HFF-Myc (cell line): ENCODE measurements at places on chromosomes 5 and 9.
A peak's percentile ranks its signal among the peaks of the same experiment; 100 is the strongest.

- DNase-seq, result no peak
Observed at GRCh38 chr9:118395415-118395814, 691.2 kb downstream of the TLR4 start.

DNA sequence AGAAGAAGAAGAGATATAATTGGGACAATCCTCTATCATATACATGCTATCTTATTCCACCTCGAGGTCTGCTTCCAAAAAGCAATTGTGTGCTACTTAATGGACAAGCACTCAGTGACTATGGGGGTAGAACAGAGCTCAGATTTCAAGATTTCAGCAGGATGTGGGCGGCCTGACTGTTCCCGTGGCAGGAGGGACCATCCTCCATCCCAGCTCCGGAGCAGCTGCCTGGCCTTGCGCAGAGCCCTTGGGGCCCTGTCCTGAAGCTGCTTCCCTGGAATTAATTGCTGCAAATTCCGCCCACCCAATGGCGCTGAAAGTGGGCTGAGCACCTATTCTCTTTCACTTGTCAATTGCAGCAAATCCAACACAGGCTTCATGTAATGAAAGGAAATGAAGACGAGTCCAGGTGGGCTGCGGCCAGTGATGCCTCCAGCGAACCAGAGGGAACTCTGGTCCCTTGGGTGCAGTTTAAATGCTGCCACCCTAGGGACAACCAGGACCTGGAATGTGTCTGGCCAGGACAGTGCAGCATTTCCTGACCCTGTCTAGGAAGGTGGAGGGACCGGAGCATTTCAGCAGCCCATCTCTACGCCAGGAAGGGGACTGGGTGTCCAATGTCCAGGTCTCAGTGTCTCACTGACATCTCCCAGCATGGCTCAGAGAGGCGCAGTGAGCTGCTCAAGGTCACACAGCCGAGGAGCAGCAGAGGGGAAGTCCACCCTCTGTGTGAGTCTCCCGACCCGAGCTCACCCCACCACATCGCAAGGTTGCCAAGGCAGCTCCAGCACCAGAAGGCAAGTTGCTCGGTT lies 50.5 kb upstream of the FCN1 start:
- peak; percentile 21 for DNase-seq

DNA sequence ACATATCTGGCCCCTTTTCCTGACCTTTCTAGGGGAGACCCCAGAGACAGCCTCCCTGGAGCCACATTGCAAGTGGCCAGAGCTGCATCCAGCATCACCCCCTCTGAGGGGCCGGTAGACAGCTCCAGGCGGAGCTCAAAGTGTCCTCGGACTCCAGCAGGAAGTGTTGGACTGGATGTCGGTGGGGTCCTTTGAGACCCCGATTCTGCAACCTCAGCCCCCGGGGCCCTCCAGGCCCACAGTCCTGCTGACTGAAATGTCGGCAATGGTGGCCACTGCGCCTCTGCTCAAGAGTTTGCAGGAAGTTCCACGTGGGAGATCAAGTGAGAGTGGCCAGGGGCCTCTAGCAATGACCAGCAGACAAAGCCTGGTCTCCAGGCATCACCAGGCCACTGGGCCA lies 115.9 kb upstream of the FOXD4L5 start:
- DNase-seq, result no peak

GRCh38 chr5:9394221-9394620 lies 151.7 kb downstream of the SEMA5A start:
- no peak for DNase-seq

DNA sequence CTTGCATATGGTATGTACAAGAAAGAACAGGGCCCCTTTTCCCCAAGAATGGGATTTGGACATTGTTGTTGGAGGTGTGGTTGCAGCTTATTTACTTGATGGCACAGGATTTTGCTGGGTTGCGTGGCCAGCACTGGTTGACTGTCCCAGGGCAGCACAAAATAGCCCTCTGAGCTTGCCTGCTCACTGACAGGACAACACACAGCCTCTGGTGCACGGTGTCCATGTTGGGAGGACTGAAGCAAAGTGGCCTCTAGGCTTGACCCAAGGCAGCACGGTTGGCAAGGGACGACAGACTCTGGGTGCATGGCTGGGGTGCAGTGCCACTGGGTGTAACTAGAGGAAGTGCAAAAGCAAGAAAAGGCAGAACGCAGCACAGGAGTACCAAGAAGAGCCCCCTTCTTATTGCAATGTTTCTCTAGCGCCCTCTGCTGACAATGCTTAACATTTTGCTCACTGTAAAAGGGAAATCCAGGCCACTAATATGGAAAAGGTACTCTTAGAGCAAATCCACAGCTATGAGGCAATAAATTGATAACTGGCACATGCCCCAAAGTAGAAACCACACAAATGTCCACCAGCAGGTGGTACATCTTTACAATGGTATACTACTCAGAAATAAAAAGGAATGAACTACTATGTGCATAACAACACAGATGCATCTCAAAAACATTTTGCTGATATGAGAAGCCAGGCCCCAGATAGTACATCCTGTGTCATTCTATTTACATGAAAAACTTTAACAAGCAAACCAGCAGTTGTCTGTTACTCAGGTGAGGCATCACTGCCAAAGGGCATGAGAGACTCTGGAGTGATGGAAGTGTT lies 47.4 kb upstream of the BARX1 start:
- DNase-seq, result peak; percentile 33

GRCh38 chr5:4924577-4924976 lies 215.6 kb upstream of the ADAMTS16 start:
- no peak for DNase-seq

DNA sequence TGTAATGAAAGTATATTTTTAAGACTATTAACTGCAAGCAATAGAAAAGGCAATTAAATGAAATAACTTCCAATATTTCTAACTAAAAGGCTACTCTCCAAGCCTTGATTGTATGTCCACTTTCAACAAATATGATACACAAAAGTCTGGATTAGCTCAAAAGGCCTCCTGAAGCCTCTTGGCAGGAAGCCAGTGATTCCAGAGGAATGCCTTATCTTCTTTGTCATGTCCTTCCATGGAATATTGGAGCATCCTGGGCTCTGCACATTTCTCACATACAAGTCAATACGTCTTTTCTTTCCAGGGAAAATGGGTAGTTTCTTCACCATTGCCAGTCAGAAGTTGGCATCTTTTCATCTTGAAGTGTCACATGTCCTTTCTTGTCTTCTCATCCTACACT lies 357.8 kb downstream of the KDM4C start:
- no peak for DNase-seq

DNA sequence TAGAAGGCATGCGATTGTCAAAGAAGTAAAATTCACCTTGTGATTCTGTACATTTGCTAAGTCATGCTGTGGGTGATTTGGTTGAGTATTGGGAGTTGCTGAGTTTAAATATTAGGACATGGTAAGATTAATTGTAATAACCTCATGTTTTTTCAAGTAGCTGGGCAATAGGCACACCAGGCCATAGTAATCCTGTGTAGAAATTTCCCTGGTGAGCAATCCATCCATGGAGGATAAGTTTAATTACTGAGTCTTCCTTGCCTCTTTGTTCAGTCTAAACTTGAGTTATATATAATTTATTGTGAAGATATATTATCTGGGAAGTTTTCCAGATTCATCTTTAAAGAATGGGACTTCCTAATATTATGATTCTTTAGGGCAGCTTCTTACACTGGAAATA lies 221.1 kb upstream of the NUDT12 start:
- no peak for DNase-seq

- no peak for DNase-seq
Observed at GRCh38 chr9:119667163-119667562, 297.9 kb upstream of the BRINP1 start.

GRCh38 chr9:26033336-26033735 lies 355.1 kb upstream of the TUSC1 start:
- no peak for DNase-seq

GRCh38 chr5:119079318-119079921 lies 8.5 kb downstream of the DMXL1 start:
- DNase-seq, result no peak

GRCh38 chr9:14749741-14750211 lies 27.2 kb upstream of the CER1 start:
- no peak for DNase-seq

GRCh38 chr9:72424131-72424530 lies 59.1 kb upstream of the ZFAND5 start:
- no peak for DNase-seq

DNA sequence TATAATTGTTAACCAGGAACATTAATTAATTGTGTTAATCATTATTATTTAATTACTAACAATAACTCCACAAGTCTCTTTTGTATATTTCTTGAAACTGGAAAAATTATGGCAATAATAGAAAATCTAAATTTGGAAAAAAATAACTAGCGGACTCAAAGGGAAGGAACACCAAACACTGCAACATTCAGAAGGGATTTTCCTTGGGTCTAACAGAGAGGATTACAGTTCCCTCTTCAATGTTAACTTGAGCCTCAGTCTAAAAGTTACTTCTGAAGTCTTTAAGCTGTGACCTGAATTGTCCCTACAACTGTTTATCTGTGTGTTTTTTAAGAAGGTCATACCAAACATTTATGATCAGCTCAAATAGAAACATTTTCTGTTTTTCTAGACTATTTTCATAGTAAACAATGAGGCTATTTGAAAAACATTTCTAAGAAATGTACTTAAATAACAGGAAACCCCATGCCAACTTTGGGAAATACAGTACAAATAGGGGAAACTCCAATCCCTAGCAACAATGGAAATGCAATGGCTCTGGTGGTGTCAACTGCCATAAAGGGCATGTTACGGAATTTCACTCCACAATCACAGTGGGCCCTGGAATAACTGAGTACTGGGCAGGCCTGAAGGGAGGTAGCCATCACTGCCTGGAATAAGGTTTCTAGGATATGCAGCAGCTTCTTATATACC lies 61.2 kb downstream of the MCTP1 start:
- no peak for DNase-seq

- no peak for DNase-seq
Observed at GRCh38 chr5:39742916-39743315, 318.1 kb upstream of the DAB2 start.

DNA sequence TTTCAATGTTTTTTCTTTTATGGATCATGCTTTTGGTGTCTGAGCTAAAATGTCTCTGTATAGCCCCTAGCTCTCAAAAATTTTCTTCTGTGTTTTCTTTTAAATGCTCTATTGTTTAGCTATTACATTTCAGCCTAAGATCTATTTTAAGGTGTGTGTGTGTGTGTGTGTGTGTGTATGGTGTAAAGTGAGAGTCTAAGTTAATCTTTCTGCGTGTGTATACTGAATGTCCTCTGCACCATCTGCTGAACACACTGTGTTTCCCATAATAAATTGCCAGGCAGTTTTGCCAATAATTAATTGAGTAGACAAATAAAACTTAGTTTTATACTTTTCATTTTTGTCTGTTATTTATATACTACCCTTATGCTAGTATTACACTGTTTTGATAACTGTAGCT lies 2096.3 kb upstream of the C9orf72 start:
- no peak for DNase-seq

DNA sequence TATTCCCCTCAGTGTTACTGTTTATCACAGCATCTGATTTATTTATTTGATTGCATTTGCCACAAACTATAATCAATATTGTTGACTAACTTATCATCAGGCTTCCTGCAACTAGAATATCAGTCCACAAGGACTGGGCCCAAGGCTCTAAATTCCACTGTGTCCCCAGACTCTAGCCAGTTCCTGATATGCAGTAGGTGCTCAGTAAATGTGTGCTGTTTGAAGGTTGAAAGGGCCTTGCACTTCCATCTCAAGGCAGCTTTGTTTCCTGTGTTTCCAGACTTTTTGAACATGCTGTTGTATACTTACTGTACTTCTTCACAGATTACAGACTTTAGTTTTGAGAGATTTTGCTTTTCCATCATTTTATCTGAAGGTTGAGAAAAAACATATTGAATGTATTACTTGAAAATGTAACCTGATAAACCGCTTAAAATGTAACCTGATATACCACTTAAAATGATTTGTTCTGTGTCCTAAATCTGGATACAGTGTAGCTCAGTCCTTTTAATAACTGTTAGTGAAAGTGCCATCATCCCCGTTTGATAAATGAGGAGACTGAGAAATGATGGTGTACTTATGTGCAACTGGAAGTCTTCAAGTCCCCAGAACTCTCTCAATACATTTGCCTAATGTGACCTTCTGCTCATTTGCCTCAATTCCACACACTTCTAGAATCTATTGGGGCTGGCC lies 18.7 kb downstream of the KIAA1191 start:
- no peak for DNase-seq

DNA sequence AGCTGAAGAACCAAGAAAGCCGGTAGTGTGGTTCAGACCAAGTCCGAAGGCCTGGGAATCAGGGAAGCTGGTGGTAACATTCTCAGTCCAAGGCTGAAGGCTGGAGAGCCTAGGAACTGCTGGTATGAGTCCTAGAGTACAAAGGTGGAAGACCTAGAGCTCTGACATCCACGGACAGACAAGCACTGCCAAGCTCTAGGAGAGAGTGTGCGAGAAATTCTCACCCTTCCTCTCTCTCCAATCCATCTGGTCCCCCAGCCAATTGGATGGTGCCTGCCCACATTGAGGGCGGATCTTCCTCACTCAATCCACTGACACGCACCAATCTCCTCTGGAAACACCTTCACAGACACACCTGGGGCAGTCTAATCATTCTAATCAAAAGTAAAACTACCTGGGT lies 19.7 kb upstream of the ADAMTS19 start:
- no peak for DNase-seq

DNA sequence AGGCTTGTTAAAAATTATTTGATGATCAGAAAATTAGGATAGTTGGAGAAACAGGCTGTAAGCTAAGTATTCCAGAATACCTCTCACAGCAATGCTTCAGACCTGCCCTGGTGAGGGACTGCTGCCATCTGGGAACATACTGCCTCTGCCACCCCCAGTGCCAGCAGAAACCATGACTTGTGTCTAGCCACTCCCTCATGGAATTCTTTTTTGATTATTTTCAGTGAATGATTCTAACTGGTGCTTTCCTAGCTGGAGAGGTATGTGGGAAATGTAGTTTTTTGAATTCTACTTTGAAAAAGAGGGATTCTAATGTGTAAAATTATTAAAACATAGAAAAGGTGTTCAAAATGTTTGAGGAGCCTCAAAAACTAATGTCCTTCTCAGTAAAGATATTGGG lies 126.3 kb downstream of the HMHB1 start:
- no peak for DNase-seq

GRCh38 chr5:168114444-168115017 lies 176.9 kb upstream of the WWC1 start:
- DNase-seq, result no peak

- no peak for DNase-seq
Observed at GRCh38 chr9:136078024-136078423, 17.1 kb downstream of the NACC2 start.

- no peak for DNase-seq
Observed at GRCh38 chr5:57761513-57761912, 278.9 kb upstream of the ACTBL2 start.

DNA sequence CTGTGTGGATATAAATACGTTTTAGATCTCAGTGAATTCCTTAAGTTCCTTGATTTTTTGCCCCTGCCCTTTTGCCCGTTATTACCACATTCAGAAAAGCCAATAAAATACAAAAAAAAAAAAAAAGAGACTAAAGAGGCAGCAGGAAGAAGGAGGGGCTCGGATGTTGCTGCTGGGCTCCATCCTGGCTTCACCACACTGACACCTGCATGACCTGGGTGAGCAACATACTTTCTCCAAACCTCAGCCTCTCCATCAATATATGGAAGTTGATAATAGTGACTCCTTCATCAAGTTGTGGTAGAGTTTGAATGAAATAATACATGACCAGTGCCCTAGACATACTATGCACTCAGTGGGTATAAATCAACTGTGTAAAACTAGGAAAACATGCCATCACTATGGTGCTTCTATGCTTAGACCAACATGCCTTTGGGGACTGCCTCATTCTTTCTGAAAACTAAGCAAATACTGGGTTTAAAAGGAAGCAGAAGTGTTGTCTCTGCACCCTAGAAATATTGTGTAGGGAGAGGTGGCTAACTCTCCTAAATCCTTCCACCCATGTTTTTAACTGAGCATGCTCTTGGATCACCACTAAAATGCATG lies 243.0 kb downstream of the PIK3R1 start:
- no peak for DNase-seq
